ENCODE measurements at places on chromosomes 5 and 9.

DNA sequence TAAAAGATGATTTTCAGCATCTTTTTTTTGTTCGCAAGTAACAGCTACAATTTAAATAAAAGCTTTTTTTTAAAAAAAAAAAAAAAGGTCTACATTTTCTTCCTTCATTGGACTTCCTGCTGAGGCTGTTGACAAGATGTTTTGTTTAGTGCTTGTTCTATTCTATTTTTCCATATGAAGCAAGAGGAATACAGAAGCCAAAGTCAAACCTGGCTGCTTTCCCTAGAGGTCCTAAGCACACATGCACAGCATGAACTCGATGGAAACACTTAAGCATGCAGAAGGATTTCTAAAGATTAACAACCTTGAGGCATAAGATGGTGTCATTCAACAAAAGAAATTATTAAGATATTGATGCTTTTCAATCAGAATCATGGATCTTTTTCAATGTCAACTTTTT, 105.1 kb downstream of the ADCY2 start:
- no peak for DNase-seq

GRCh38 chr5:79001471-79001870, 16.4 kb upstream of the ARSB start:
- no peak for DNase-seq

GRCh38 chr9:100739666-100740065, 161.8 kb downstream of the CAVIN4 start:
- no peak for DNase-seq

DNA sequence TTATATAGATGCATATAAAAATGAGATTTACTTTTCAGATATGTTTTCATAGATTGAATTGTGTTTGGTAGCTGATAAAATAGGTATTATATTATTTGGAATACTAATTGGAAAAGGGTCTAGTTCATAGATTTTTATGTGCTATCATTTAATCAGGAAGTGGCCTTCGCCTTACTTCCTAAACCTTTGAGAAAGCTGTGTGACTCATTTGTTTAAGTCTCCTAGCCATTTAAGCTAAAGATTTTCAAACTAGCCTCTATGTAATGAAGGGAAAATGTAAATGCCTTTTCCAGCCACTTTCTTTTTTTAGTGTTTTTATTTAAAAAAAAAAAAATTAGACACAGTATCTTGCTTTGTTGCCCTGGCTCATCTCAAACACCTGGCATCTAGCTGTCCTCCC, 97.5 kb downstream of the DMXL1 start:
- no peak for DNase-seq

DNA sequence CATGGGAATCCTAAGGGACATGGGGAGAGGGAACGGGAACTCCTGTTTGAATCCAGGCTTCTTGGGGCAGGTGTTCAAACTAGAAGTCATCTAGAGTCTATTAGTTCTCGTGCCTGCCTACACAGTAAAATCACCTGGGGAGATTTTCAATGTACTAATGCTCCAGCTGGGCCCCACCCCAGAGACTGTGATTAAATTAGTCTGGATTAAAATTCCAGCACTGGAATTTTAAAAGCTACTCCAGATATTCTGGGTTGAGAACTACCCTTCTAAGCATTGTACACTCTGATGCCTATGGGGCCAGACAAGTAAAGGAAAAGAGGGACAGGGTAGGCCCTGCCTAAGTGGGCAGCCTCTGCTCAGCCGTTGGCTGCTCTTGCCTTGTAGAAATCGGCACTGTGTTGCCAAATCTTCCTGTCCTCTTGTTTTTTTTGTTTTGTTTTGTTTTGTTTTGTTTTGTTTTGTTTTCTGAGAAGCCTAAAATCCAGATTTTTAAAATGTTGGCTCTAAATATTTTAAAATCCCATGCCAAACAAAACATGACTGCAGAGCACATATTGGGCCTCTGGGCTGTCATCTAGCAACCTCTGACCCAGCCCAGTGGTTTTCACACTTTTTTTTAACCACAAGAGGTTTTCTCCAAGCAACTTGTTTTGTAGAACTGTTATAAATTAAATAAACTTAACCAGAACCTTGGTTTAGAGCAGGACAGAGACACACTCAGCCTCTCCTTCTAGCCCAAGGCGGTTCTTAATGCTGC, 29.0 kb downstream of the ADRB2 start:
- DNase-seq, result no peak

GRCh38 chr5:59905188-59905587, 11.7 kb upstream of the PDE4D start:
- DNase-seq, result no peak

- no peak for DNase-seq
Observed at GRCh38 chr9:70949239-70949638, 172.2 kb downstream of the TRPM3 start.

DNA sequence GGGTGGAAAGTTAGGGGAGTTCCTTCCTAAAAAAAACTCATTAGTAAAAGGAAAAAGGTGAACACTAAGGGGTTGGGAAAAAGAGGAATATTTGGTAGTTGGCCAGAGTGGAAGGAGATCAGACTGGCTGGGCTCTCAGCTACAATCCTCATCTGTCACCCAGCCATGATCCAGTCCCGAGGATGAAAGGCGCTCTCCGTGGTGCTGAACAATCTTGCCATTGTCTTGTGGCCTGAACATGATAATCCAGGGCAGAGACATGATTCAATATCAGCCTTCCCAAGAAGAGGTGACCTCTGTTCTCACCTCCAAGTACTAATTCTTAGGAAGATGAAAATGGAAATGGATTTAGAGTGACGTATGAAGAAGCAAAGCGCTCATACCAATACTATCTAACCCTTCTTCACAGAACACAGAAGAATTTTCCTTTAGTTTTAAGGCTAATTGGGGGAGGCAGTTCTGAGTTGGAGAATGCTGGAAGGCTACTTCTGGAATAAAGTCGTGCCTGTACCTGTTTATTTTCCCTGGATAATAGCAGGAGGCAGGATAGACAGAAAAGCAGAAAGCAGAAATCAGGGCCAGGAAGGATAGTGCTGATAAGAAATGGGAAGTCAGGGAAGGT, 36.6 kb upstream of the MYORG start:
- no peak for DNase-seq

DNA sequence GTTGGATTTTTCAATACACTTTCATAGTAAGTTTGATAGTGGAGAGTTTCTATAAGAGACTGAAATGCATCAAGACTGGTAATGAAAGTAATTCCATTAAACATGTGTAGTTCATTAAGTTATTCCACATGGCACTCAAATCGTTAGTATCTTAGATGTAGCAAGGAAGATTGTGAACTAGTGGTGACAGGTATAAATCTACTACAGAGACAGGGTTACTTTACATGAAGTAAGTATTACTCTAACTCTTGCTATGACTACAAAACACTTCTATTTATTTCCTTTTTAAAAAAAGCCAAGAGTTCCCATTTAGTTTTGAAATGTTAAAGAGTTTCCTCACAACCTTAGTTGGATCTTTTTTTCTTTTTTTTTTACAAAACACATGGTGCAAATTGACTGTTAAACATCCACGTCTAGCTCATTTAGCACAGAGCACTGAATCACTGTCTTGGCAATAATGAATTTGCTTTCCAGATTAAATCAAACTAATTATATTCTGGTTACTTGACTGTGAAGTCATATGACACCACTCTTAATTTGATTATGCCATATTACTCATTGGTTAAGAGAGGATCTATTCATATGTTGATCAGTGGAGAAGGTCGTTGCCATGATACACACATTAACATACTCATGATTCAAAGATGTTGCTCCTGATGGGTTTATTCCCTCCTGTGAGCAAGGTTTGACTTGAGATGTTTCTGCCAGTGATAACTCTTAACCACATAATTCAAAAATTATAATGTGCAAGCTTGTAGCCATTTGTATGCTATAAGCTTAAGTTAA, 644.8 kb downstream of the EFNA5 start:
- DNase-seq, result no peak

GRCh38 chr9:34190996-34191892, 12.4 kb downstream of the UBAP1 start:
- DNase-seq, result no peak

- no peak for DNase-seq
Observed at GRCh38 chr5:95241161-95241560, 43.7 kb downstream of the MCTP1 start.

DNA sequence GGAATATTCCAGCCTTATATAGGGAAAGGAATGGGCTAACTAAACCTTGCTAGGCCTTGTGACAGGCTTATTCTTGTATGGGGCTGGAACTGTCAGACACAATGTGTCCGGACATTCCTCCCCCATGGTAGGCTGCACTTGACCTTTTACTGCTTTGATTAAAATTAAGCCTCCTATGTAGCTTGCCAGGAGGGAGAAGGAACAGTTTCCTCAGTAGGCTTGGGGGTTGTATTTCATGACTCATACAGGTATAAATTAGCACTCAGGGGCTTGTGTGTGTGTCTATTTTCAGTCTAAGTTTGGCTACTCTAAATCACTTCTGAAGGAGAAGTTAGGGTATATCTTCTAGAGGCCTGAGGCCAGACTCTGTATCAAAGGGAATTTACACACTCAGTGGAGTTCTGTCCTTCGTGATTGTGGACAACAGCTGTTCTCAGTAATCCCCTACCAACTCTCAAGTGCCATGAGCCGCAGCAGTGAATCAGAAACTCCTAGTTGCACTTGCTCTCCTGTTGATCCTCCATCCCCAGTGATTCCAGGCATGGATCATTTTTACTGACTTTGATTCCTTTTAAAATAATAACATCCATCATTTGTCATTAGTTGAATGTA, 16.4 kb downstream of the ADAMTS16 start:
- DNase-seq, result no peak

DNA sequence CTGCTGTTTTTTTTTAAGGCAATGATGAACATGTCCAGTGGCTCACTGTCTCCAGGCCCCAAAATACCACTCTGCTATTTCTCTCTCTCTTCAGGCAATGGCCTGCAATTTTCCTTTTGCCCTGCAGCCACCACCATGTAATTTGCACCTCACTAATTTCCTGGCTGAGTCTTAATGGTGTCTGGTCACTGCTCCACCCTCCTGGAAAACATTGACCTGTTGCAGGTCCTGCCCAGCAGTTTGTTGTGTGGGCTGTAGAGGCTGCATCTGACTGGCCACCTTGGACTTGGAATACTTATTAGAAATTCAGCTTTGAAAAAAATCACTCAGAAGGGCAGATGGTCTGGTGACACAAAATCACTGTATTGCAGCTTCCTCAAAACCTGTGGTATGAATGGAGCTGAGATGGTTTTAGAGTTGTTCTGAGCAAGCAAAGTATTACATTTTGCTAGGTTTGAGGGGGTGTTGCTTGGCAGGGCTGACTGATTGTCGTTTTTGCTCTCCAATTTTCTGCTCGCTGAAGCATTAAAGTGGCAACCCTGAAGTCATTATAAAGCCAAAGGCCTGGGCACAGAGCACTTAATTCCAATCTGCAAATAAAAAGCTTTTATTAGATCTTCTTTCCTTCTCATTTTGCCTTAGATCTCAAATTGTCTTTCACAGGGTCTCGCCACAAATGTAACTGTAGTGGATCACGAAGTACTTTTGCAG, 134.8 kb downstream of the TMEM174 start:
- no peak for DNase-seq

- no peak for DNase-seq
Observed at GRCh38 chr9:85716031-85716877, 25.5 kb downstream of the AGTPBP1 start.

- no peak for DNase-seq
Observed at GRCh38 chr5:76790632-76791290, 28.1 kb upstream of the F2RL1 start.

Data from cortex of kidney (tissue), 1 donor.